ENCODE measurements at places on chromosomes 13 and 19.

GRCh38 chr13:102401265-102401664, 583 bp downstream of the FGF14 start:
- DNase-seq: no peak

- no peak for DNase-seq
Measured at GRCh38 chr19:33706631-33707030, 84.9 kb downstream of the CHST8 start.

DNA sequence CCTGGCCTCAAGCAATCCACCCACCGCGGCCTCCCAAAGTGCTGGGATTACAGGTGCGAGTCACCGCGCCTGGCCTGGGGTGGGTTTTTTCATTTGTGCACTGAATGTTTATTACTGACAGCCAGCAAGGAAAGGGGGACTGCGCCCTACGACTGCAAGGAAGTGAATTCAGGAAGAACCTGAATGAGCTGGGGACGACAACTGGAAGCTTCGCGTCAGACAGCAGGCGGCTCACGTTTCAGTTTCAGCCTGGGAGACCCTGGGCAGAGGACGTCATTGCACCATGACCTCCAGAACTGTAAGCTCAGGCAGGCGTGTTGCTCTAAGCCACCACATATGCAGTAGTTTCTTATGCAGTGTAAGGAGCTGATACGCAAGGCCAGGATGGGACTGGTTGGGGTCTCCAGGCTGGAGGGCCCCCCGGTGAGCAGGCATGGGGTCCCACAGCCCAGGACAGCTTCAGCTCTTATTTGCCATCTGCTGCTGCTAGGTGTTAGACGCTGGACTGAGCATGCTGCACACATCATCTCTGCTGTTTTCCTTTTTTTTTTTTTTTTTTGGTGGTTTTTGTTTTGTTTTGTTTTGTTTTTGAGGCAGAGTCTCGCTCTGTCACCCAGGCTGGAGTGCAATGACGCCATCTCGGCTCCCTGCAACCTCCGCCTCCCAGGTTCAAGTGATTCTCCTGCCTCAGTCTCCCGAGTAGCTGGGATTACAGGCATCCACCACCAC, 66.6 kb downstream of the GADD45B start:
- peak; percentile 76 for DNase-seq

DNA sequence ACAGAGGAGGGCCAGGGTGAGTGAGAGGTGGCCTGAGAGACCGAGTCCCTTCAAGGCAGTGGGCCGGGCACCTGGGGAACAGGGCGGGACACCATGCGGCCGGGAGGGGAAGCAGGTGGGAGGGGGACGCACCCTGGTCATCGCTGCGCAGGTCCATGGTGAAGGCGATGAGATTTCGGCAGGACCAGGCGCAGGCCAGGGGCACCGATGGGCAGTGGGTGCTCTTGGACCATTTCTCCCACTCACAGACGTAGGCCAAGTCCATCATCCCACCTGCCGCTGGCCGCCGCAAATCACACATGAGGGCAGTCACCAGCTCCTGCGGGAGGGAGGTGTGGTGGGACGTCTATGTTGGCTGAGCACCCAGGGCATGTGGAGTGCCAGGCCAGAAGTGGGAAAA, 2.2 kb downstream of the MED16 start:
- DNase-seq: no peak

DNA sequence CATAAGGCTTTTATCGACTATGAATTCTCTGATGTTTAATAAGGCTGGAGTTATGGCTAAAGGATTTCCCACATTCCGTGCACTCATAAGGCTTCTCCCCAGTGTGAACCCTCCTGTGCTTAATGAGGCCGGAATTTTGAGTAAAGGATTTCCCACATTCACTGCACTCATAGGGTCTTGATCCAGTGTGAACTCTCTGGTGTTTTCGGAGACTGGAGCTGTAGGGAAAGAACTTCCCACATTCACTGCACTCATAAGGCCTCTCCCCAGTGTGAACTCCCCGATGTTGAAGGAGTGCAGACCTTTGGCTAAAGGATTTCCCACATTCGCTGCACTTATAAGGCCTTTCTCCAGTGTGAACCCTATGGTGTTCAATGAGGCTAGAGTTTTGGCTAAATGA, 7.4 kb downstream of the ZNF154 start:
- DNase-seq: no peak

DNA sequence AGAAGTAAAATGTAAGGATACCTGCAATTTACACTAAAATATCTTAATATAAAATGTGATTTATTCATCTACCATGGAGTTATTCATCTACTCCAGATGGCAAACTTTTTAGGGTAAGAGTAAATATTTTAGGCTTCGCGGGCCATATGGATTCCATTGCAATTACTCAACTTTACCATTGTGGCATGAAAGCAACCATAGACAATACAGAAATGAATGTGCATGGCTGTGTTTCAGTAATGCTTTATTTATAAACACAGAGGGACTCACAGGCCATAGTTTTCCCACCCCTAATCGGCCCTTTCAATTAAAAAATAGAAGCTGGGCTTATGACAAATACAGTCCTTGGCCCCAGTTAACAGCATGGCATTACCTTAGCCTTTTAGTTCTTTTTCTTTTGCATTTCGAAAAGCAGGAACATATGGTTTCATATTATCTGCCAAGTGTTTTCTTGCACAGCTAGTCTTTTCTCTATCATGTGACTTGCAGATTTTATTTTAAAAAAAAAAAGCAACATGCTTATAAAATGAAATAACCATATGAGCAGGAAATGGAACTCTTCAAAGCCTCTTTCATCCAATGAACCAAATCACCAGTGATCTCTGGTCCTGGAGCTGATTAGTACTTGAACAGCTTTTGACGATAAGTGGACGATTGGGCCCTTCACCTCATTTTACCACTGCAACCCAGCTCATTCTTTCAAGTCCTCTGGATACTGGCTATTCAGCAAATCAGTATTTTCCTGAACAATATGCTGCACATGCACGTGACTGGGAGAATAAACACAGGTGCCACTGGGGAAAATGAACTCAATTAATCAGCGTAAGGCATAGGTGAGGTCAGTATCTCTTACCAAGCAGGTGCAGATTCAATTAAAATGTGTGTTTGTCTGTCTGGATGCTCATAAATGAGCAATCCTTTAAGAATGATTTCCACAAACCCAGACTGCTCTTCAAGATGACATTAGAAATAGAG, 63.9 kb downstream of the LHFPL6 start:
- no peak for DNase-seq

DNA sequence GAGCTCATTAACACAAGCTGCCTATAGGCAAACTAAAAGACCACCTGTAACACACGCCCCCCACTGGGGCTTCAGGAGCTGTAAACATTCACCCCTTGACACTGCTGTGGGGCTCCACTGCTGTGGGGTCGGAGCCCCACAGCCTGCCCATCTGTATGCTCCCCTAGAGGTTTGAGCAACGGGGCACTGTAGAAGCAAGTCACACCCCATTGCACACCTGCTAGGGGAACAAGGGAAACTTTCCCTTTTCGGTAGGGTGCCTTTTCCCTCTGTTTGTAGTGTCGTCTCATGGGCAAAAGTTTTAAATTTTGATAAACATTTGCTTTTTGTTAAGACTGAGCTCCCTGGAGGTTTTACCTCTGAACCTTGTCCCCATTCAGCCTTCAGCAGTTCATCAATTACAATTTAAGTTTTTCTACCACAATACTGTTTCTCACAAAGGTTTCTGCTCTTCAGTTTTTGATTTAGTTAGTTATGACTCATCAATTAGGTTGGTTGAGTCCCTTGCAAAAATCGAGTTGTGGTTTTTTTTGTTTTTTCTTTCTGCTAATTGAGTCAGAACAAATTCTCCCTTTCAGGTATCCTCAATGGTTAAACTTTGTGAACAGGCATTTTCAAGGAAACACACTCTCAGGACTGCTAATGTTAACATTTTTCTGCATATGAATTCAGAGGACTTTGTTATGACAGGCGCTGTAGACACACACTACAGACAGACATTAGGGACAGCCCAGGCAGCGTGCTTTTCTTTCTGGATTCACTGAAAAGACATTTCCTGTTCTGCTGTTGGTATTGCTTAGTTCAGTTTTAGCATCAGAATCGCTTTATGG, 35.1 kb downstream of the ZNF433 start:
- no peak for DNase-seq

- DNase-seq: peak; percentile 98
Measured at GRCh38 chr19:3434630-3435553, 45.4 kb downstream of the SMIM24 start.

DNA sequence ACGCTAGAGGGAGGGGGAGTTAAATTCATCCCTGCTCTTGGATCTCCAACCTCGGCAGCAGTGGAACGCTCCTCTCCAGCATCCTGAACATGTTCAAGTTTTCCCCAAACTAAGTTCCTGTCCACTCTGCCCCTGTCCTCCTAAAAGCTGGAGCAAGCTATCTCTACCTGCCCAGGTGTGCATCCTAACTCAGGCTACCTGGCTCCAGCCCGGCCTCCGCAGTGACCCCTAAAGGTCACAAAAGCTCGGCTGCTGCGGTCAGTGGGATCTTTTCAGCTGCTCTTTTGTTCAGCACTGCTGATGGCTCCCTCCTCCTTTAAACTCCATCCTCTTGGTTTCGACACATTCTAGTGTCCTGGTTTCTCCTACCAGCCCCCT, 1.4 kb downstream of the DCUN1D2 start:
- DNase-seq: no peak

- no peak for DNase-seq
Measured at GRCh38 chr19:8601796-8602195, 8.7 kb downstream of the ADAMTS10 start.

- no peak for DNase-seq
Measured at GRCh38 chr19:16085115-16085514, 8.8 kb downstream of the TPM4 start.

DNA sequence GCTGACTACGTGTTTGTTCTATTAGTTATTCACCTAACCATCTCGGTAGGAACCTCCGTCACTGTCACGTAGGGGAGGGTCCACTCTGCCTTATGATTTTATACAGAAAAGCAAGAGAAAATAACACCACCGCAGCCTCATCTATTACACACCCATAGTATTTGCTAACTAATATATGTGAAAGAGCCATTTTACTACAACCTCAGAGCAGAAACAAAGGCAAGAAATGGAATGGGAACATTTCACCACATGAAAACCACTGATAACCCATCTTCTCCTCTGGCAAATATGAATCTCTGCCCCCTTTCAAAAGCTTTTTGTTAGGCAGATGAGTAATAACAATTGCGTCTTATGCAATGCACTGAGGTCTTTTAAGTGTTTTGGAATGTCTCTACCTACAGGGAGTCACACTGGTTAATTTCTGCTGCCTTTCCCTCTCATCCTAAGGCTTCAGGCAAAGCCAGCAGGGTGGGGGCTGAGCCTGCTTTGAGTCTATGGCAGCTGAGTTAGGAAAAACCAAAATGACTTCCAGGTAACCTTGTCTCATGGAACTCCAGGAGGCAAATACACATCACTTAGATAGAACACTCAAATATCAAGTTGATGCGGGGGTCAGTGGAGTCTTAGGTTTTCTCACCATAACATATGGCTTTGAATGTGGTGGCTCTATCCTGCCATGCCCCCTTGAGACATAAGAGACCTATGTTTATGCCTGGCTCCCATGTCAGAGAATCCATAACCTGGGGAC, 15.0 kb downstream of the TSHZ3 start:
- no peak for DNase-seq

GRCh38 chr13:98507282-98507797, 69.6 kb downstream of the STK24 start:
- DNase-seq: peak; percentile 90

DNA sequence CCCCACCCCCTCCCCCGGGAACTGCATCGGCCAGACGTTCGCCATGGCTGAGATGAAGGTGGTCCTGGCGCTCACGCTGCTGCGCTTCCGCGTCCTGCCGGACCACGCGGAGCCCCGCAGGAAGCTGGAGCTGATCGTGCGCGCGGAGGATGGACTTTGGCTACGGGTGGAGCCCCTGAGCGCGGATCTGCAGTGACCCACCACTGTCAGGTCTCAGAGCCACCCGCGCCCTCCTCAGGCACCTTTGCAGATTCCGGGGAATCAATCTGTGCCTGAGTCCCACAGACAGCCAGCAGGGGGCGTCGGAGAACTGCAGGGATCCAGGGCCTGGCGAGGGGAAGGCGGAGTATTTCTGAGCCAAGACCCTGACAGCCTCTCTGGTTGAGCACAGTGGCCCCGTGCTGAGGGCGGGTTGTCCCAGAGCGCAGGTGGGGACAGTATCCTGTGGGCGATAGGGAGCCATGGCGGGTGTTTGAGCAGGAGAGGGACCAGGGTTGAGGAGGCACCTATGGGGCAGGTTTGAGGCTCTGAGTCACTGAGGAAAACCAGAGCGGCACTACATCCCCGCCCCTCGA, 30.4 kb upstream of the CYP4F8 start:
- peak; percentile 79 for DNase-seq

GRCh38 chr13:32403108-32403507, 24.8 kb downstream of the N4BP2L1 start:
- DNase-seq: no peak

DNA sequence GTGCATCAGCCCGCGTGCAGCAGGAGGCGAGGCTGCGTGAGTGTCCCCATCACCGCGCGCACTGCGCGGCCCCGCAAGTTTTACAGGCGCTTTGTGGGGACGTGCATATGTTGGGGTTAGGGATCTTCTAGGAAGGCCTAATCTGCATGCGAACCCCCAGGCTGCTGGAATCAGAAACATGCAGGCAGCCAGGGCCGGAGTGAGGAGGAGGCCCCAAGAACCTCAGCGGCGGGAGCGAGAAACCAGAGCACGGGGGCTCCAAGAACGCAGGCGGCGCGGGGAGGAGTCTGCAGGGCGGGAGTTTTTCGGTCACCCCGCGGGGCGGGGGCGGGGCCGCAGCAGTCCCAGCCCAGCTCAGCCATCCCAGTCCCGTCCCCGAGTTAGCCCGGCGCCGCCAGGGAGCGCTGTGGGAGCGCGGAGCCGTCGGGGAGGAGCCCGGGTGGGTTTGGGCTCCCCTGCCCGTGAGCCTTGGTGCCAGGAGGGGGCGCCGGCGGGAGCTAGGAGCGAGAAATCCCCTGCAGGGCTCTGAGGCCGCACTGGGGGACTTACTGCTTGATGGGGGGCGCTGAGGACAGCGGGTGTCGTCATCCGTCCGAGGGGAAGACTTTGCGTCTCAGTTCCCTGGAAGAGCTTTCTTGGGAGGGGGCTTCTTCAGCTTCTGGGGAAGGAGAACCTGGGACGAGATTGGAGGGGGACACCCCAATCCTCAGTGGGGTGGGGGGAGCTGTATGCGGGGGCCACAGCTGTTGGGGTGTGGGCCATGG, 933 bp upstream of the NRTN start:
- peak; percentile 90 for DNase-seq

GRCh38 chr19:19537075-19538048, 703 bp upstream of the CILP2 start:
- DNase-seq: no peak

- DNase-seq: no peak
Measured at GRCh38 chr13:39955560-39955959, 300.1 kb downstream of the COG6 start.

DNA sequence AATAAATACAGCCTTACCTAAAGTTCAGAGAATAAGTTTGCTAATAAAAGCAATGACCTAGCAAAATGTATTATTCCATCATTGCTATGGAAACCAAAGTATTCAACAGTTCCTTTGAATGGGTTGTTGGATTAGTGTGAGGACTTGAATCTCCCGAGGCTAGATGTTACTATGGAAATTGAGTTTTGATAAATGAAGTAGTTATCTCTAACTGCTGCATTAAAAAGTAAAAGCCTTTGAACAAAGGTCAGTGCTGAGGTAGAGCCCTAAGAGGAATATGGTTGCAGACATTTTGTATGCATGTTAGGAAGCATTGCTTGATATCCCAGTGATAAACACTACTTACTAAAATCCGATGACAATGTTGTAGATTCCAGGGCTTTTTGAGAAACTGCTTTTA, 6.2 kb downstream of the KLF5 start:
- no peak for DNase-seq

- DNase-seq: no peak
Measured at GRCh38 chr13:31962731-31963370, 68.7 kb upstream of the FRY start.

Measured in dermis blood vessel endothelial cell (primary cell).